ENCODE measurements at places on chromosomes 16 and 17. TPM values are rescaled to one million over a fixed set of nuclear protein-coding genes. Genes with fewer than 3 reads are reported as not detected.
A peak's percentile ranks its signal among the peaks of the same experiment; 100 is the strongest.

ZNF423 gene
- total RNA-seq: not detected

DNA sequence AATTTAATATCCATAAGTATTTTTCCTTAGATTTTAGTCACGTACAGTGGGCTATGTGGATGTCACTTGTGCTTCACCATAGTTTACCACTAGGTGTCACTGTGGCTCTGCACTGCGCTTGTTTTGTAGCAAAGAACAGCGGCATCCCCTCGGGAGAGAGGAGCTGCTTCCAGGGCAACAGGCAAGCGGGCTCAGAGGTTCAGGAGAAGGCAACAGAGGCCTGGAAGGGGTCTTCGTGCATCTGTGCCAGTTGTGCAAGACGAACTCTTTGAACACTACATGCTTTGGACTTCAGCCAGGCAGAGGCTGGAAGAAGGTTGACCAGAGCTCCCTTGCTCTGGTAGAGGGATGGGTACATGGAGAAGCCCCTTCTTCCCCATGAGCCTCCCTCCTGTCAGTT, 20.6 kb downstream of the CYB561 start:
- peak; percentile 79 for DNase-seq

DNA sequence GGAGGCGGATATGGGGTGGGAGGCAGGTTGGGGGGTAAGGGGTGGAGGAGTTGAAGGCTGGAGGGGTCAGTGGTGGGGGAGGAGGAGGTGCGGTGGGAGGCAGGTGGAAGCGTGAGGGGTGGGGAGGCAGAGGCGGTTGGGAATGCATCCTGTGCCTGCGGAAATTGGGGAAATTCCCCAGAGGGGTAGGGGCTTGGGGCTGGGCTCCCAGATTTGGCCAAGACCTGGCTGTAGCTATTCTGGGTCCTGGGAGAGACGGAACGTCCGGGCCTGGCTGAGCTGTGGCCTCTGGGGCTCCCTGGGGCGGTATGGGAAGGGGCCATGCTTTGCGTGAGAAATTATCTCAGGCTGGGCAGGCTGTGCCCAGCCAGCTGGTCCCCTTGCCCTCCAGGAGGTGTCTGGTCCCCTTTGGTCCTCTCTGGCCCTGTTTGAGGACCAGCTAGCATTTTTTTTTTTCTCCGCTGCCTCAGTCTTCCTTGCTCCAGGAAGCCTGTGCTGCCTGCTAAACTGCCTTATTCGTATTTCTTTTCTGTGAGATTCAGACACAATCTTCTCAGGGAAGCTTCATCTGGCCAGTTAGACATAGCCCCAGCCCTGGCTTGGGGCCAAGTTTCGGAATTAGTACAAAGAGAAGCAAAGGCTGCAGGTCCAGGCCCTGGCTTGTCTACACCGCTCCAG, 7.3 kb upstream of the TRPV2 start:
- DNase-seq: peak; percentile 51

DNA sequence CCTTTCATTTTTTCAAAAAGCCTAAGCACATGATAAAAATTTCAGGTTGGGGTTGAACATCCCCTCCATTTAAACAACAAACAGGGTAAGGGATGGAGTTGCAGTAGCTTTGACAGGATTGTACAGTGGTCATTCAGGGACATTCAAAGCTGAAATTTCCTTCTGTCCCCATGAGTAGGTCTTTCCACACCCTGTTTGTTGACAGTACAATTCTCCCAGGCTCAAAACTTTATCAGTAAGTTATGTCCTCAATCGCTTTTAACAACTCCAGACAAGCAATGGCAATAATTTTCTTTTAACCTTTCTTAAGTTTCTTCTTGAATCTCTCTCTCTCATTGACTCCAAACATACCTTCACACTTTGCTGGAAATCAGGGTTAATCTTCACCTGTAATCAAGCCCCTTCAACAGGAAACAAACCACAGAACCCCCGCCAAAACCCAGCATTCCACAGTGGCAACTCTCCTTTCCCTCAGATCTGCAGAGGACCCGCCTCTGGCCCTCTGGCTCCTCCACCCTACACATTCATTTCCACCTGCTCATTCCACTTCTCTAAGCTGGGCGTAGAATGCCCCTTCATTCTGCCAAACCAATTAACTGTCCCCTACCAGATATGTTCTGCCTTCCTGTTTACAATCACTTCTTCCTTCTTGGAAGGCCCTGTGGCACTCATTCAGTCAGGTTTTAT, 20.7 kb downstream of the TXNDC11 start:
- DNase-seq: no peak

All from activated CD8-positive, alpha-beta T cell treated with anti-CD3 and anti-CD28 coated beads for 36 hours (primary cell).